Liver (tissue), 10 donors: ENCODE measurements at places on chromosomes 5 and 9.

- DNase-seq: no peak
Measured at GRCh38 chr9:80086386-80086785, 514.6 kb downstream of the TLE4 start.

DNA sequence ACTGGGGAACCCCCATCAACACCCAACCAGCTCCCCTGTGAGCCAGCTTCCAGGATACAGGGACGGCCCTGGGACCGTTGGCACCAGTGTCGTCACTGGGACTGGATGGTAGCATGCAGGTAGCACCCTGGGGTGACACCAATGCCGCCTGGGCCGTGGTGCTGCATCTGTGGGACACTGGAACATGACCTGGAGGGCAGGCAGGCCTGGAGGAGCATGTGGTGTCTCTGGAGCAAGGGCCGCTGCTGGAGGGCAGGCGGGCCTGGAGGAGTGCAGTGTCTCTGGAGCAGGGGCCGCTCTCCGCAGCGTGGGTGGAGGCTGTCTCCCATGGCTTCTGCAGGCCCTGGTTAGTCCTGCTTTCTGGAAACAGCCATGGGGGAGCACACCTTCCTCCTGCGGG is 13.1 kb downstream of the LPCAT1 start:
- DNase-seq: peak; percentile 16

DNA sequence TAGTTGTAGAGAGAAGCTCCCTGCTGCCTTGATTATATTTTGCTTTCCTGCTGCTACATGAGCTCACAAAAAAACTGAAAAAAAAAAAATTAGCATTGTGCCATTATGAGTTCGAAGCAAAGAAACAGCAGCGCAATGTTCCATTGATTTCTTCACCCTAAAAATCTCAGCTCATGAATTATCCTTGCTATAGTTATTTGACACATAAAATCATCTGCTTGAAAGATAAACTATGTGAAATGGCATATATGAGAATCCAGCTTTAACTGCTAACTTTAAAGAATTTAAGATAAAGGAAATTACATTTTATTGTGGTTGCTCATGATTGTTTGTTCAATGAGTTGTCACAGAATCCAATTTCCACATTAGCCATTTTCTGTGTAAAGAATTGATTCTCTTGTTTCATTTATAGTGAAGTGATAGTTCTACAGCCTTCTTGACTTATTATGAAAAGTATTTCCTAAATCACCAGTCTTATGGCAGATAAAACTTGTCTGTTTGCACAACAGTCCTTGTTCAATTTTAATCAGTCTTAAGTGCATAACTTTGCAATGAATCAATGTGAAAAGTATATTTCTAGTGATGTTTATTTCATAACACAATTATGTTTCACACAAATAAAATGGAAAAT is 1275.0 kb upstream of the CDH9 start:
- no peak for DNase-seq

DNA sequence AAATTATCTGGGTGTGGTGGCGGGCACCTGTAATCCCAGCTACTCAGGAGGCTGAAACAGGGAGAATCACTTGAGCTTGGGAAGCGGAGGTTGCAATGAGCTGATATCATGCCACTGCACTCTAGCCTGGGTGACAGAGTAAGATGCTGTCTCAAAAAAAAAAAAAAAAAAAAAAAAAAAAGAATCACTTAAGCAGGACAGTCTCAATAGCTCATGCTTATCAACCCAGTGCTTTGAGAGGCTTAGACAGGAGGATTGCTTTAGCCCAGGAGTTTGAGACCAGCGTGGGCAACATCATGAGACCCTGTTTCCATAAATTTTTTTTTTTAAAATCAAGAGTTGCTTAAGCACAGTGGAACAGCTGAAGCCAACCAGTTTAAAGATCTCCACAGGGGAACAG is 42.6 kb downstream of the LEAP2 start:
- DNase-seq: no peak

GRCh38 chr5:53109056-53109442 is 508 bp downstream of the MOCS2 start:
- no peak for DNase-seq

GRCh38 chr9:70479880-70480291 is 65.4 kb upstream of the KLF9 start:
- no peak for DNase-seq

DNA sequence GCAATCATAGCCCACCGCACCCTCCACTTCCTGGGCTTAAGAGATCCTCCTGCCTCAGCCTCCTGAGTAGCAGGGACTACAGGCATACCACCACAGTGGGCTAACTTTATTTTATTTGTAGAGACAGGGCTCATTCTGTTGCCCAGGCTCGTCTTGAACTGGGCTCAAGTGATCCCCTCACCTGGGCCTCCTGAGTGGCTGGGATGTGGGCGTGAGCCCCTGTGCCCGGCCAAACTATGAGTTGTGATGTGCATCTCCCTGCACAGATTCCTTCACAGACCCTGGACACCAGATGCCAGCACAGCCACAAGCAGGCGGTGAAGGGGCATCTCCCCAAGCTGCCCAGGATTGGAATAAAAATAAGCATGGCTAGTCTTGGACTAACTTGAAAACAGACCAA is 244.9 kb upstream of the IRX1 start:
- no peak for DNase-seq
